ENCODE measurements at places on chromosomes 2 and 18. TPM values are rescaled to one million over a fixed set of nuclear protein-coding genes. Genes with fewer than 3 reads are reported as not detected.

EFR3B gene
- 3.0 TPM for total RNA-seq

SH2D6 gene
- not detected for total RNA-seq

RESP18 gene
- not detected for total RNA-seq

ANKRD62 gene
- total RNA-seq: not detected

MITD1 gene
- total RNA-seq: 28.9 TPM

ANKAR gene
- 4.4 TPM for total RNA-seq

INHA gene
- under 0.01 TPM for total RNA-seq

SERPINB7 gene
- 4.7 TPM for total RNA-seq

PXDN gene
- 81.8 TPM for total RNA-seq

NYAP2 gene
- total RNA-seq: not detected

SCN1A gene
- total RNA-seq: not detected

REEP1 gene
- not detected for total RNA-seq

IL36G gene
- not detected for total RNA-seq

GNLY gene
- not detected for total RNA-seq

CTNNA2 gene
- total RNA-seq: not detected

BMP10 gene
- total RNA-seq: not detected

KLHL41 gene
- total RNA-seq: 0.15 TPM

TMSB10 gene
- 2,721 TPM for total RNA-seq

TXNDC2 gene
- total RNA-seq: not detected

NPPC gene
- total RNA-seq: not detected

ALPG gene
- total RNA-seq: not detected

RBKS gene
- 1.4 TPM for total RNA-seq

CPO gene
- total RNA-seq: 0.47 TPM

MEP1B gene
- 0.12 TPM for total RNA-seq

IL1F10 gene
- total RNA-seq: not detected

TMEM37 gene
- not detected for total RNA-seq

C2orf15 gene
- total RNA-seq: 0.12 TPM

SERPINB13 gene
- total RNA-seq: not detected

FMNL2 gene
- total RNA-seq: 13.6 TPM

LIMS2 gene
- 2.9 TPM for total RNA-seq

GCG gene
- total RNA-seq: not detected

ARHGAP28 gene
- 7.0 TPM for total RNA-seq

ALK gene
- total RNA-seq: under 0.01 TPM

RBM43 gene
- 3.9 TPM for total RNA-seq

RUFY4 gene
- total RNA-seq: 0.08 TPM

GNAL gene
- total RNA-seq: 0.12 TPM

CBLN2 gene
- not detected for total RNA-seq

ECEL1 gene
- total RNA-seq: not detected

CLEC4F gene
- total RNA-seq: not detected

VWC2L gene
- total RNA-seq: not detected

CELF4 gene
- not detected for total RNA-seq

ADCYAP1 gene
- total RNA-seq: under 0.01 TPM

CFAP210 gene
- total RNA-seq: not detected

ALLC gene
- total RNA-seq: not detected

HOXD3 gene
- not detected for total RNA-seq

HRH4 gene
- total RNA-seq: 0.08 TPM

STK36 gene
- 34.3 TPM for total RNA-seq

DAW1 gene
- total RNA-seq: 9.5 TPM

STON1 gene
- 9.5 TPM for total RNA-seq

TP53I3 gene
- 18.8 TPM for total RNA-seq

FSHR gene
- total RNA-seq: not detected

PLA2R1 gene
- total RNA-seq: 15.4 TPM

GPR75 gene
- total RNA-seq: 1.4 TPM

LIMS3 gene
- total RNA-seq: 1.8 TPM

AOX1 gene
- 3.2 TPM for total RNA-seq

DUSP11 gene
- 22.3 TPM for total RNA-seq

SETBP1 gene
- 3.3 TPM for total RNA-seq

RAD51AP2 gene
- under 0.01 TPM for total RNA-seq

All from smooth muscle cell of the coronary artery (primary cell).